Activated CD4-positive, alpha-beta T cell treated with anti-CD3 and anti-CD28 coated beads, Interleukin-2, amount 10 ng/mL, durations not matched to agents 7 days and 5 days (primary cell): ENCODE measurements at places on chromosomes 7 and 10.

DNA sequence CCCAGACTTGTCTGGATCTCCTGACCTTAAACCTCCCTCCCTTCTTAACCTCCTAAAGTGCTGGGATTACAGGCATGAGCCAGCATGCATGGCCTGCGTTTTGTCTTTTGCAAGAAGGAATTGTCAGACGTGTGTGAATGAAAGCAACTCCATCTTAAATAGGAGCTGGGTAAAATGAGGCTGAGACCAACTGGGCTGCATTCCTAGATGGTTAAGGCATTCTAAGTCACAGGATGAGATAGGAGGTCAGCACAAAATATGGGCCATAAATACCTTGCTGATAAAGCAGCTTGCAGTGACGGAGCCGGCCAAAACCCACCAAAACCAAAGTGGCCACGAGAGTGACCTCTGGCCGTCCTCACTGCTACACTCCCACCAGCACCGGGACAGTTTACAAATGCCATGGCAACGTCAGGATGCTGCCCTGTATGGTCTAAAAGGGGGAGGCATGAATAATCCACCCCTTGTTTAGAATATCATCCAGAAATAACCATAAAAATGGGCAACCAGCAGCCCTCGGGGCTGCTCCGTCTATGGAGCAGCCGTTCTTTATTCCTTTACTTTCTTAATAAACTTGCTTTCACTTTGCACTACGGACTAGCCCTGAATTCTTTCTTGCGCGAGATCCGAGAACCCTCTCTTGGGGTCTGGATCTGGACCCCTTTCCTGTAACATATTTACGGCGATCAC is 41.2 kb upstream of the SDK1 start:
- no peak for DNase-seq

DNA sequence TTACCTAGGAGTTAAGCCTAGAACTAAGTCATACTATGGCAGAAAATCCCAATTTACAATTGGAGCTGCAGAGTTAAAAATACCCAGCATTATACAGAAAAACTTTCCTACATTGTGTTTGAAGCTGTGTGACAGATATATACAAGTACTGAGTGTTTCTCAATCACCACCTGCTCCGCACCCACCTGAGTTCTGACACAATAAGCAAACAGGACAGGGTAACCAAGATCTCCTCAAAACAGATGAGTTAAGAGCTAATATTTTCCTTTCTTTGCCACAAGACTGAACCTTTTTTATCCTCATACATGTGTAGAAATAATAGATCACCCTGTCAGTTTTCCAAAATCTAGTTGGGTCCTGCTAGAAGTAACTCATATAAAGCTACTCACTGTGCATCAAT is 186.3 kb downstream of the DOCK4 start:
- no peak for DNase-seq

DNA sequence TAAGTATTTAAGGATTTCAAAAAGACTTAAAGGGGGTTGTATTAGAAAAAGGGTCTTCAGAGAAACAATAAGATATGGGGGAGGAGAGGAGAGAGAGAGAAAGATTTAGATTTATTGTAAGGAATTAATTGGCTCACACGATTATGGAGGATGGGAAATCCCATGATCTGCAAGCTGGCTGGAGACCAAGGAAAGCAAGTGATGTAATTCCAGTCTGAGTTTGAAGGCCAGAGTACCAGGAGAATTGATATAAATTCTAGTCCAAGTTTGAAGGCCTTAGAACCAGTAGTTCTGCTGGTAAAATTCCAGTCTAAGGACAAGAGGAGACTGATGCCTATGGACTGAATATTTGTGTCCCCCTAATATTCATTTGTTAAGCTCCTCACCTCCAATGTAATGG is 20.6 kb upstream of the SLC13A1 start:
- no peak for DNase-seq

DNA sequence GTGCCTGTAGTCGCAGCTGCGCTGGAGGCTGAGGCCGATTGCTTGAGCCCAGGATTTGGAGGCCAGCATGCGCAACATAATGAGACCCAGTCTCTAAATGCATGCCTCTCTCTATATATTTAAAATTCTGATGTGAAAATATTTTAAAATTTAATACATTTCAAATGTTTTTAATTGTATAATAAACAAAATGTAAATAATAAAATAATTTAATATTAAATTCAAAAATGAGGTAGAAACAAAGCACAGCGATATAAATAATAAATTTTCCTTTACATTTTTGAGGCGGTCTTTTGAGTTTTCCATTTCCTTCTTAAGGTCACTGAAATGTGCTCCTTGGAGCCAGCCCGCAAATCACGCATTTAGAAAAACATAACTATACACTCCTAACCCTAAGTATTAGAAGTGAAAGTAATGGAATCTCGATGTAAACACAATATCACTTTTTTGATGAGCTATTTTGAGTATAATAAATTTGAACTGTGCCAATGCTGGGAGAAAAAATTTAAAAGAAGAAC is 523 bp upstream of the CDK1 start:
- DNase-seq = no peak

DNA sequence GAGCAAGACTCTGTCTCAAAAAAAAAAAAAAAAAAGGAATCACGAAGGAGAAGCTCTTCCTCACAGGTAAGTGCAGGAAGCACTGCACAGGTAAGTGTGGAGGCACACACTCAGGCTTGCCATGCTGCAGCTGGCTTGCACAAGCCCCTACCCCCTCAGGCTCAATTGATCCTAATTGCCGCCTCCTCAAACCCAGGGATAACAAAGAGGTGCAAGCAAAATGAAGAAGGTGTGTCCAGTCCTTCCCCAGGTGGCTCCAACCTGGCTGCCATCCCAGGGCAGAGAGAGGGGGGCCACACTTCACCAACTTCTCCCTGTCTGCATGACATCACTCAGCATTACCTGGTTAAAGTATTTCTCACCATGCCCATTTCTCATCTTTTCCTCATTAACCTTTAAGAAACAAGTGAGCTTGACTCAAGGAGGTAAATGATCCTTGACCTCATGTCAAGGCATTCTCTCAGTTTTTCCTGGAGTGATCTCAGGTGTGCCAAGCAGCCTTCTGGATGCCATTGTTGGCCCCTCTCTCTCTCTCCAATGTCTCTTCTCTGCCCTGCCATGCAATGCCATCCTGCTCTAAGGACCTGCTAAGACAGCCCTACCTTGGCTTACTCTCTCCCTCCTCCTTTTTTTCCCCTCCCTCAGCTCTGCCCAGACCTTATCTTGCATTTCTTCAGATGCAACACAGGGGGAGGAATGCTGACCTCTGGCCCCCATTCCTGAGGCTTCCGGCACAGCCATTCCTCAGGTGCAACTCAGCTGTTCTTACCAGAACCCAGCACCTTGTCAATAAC is 13.0 kb upstream of the TRPV6 start:
- no peak for DNase-seq

DNA sequence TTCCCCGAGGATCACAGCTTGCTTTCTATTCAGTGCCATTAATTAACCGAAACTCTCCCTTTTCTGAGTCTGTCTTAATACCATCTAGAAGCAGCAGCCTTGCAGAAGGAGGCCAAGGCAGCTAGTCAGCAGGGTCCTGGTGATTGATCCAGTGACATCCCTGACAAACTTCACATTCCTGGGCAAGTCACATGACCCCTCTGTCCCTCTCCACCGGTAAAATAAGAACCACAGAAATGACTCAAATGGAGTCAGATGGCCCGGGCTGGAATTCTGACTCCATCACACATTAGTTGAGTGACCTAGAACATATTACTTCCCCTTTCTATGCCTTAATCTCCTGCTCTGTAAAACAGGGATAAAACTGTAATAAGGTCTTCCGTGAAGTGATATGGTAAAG is 17.2 kb upstream of the ACSL5 start:
- no peak for DNase-seq

- DNase-seq = no peak
Observed at GRCh38 chr7:131879424-131879823, 323.0 kb upstream of the PODXL start.

DNA sequence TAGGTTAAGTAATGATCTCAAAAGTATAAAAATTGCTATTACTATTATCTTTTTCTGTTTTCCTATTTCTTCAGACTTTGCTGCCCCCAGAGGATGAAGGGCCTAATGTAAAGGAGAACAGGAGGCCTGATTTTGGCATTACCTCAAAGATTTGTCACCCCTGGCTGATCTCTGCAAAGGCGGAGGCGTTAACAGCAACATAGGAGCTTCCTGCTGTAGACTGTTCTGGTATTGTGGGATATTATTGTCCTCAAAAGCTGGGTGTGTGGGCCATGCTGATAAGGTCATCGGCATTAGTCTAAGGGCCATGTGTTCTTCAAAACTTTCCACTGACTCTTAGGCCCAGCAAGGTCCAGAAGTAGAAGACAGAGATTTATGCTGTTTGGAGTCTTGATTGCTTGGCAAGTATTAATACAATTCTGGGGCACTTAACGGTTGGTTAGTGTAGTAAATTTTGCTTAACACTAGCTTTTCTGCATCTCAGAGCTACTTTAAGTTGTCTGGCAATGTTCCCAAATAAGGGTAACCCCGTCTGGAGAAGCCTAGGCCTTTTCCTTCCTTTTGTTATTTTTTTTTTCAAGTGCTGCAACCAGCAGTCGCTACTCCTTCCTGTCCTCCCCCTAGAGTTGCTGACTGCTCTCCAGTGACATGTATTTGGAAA is 14.0 kb upstream of the ENTPD1 start:
- DNase-seq = no peak

DNA sequence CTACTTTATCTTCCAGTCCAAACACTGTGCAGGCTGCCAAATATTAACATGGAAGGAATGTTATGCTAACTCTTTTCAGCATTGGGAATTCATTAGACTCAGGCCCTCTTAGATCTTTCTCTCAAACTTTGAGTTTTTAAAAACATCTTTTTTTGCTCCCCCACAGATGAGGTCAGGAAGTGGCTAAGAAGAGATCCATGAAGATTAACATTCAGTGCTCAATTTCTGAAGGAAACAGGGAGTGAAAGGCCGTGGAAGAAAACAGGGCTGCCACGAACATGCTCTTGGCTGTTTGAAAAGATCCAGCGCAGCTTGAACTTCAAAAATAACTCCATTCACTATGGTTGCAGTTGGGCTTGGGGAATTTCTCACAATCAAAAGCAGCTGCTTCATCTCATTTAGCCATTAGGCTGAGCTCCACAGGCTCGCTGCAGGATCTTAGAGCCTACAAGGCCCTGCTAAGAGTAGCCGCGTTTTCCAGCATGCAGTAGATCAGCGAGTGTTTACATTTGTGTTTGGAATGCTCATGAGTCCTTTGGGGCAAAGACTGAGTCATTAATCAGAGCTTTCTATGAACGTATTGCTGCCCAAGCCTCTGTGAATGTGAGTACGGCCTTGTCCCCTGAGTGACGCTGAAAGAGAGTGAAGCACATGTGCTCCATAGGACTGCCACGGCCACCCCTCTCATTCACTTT is 41.2 kb upstream of the TNS3 start:
- DNase-seq = no peak
